ENCODE measurements at places on chromosomes 5 and 9. TPM values are rescaled to one million over a fixed set of nuclear protein-coding genes. Genes with fewer than 3 reads are reported as not detected.

DNA sequence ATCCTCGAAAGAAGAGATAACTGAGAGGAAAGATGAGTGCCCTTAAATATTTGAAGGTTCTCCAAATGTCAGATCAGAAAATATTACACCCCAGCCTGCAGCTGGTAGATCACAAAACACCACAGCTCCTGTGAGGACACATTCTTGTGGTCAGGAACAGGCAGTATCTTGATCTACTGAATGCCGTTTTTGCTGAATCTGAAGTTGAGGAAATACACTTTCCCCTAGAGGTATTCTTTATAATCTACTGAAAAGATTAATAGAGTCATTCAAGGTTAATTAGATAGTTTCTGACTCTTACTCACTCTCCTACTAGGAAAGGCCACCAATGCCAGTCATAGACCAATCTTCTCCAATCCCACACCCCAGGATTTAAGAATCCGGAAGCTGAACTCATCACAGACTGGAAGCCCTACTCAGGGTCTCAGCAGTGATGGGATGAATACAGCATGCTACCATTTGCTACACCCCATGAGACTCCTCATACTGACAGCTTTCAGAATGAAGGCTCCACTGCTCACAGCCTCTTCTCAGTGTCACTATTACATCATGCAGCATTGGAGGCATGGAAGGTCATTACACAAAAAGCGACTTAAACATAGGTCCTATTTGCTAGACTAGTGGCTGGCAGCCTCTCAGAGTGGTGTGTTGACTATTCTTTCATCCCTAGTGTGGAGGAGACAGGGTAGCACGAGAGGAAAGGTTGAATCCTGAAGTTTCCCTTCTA, 143.9 kb upstream of the SLC1A3 start:
- no peaks in the 10 kb centered on the region for H3K27me3 ChIP-seq
- no peak overlapping the region for H3K4me3 ChIP-seq
- H3K4me1 ChIP-seq, result no peaks in the 10 kb centered on the region
- no peaks in the 10 kb centered on the region for H3K36me3 ChIP-seq
- H3K27ac ChIP-seq, result no peak overlapping the region
- no peak for DNase-seq

GRCh38 chr5:96605144-96605837, 56.9 kb upstream of the CAST start:
- H3K27ac ChIP-seq, result no peak overlapping the region
- no peak for DNase-seq
- no peaks in the 10 kb centered on the region for H3K4me1 ChIP-seq

GRCh38 chr5:157108976-157109375, at the start of gene HAVCR2:
TSS of gene HAVCR2 (minus strand) at chr5:157109044. CDS start at chr5:157108983, 61 bp downstream.
- H3K27ac ChIP-seq, result no peak within 1 kb of the TSS
- no peaks in the 10 kb centered on the region for H3K36me3 ChIP-seq
- no peaks in the 10 kb centered on the region for H3K4me1 ChIP-seq
- H3K4me3 ChIP-seq, result no peak within 1 kb of the TSS

GRCh38 chr9:134406366-134407120, 80.3 kb downstream of the RXRA start:
- H3K36me3 ChIP-seq, result no peaks in the 10 kb centered on the region
- H3K4me1 ChIP-seq, result peaks cover 7% of the 10 kb centered on the region
- peak overlapping the region; percentile 12 for H3K4me3 ChIP-seq
- DNase-seq, result no peak

- H3K4me3 ChIP-seq, result no peak overlapping the region
- H3K36me3 ChIP-seq, result no peaks in the 10 kb centered on the region
- no peaks in the 10 kb centered on the region for H3K4me1 ChIP-seq
- DNase-seq, result no peak
- no peaks in the 10 kb centered on the region for H3K27me3 ChIP-seq
Observed at GRCh38 chr9:90000925-90001324, 396.1 kb downstream of the GADD45G start.

DNA sequence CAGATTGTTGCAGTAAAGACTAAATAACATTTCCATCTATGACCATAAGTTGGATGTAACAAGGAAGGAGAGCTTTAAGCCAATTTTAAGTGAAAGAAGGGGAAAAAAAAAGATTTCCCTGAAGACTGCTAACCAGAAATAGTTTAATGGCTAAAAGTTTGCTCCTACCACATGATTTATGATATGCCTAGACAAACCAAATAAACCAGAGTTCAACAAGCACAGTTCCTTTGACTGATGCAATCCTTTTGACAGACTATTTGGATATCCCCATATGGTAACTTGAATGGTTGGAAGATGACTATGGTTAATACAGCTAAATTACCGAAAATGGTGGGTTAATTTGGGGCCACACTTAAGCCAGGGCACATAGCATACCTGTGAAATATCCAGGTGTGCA, 338.5 kb downstream of the CETN3 start:
- no peaks in the 10 kb centered on the region for H3K36me3 ChIP-seq
- H3K27me3 ChIP-seq, result no peaks in the 10 kb centered on the region
- no peak for DNase-seq
- no peak overlapping the region for H3K27ac ChIP-seq
- no peaks in the 10 kb centered on the region for H3K4me1 ChIP-seq

DNA sequence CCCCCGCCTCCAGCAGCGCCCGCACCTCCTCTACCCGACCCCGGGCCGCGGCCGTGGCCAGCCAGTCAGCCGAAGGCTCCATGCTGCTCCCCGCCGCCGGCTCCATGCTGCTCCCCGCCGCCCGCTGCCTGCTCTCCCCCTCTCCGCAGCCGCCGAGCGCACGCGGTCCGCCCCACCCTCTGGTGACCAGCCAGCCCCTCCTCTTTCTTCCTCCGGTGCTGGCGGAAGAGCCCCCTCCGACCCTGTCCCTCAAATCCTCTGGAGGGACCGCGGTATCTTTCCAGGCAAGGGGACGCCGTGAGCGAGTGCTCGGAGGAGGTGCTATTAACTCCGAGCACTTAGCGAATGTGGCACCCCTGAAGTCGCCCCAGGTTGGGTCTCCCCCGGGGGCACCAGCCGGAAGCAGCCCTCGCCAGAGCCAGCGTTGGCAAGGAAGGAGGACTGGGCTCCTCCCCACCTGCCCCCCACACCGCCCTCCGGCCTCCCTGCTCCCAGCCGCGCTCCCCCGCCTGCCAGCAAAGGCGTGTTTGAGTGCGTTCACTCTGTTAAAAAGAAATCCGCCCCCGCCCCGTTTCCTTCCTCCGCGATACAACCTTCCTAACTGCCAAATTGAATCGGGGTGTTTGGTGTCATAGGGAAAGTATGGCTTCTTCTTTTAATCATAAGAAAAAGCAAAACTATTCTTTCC, 19.3 kb downstream of the CDKN2A start:
- DNase-seq, result no peak
- peaks cover 96% of the 10 kb centered on the region for H3K27me3 ChIP-seq
- H3K27ac ChIP-seq, result no peak overlapping the region
- H3K4me3 ChIP-seq, result peak overlapping the region; percentile 31

DNA sequence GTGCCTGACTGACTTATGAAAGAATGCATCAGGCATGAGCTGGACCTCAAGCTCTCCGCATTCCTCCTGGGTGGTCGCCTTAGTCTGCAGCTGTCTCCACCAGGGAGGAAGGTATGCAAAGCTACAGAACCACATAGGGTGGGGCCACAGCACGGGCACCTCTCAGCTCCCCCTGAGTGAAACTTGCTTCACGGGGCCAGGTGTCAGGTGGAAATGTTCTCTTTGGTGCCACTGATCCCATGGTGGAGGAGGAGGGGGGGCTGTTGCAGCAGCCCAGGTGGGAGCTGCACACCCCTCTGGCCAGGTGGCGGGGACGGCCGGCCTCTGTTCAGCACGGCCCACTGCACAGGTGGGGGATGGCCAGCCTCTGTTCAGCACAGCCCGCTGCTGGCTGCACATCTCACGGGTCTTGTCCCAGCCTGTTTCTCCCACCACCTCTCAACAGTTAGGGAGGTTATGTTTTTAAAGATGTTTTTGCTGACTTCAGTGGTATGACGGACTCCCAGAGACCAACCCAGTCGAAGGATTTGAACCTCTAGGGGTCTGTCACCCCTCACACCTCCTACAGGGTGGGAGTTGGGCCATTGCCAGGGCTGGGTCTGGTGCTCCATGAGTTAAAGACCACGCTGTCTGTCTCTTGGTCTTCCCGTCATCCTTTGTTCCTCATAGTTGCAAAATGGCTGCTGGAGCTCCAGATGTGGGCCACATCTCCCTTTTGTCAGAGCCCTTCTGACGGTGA, 34.3 kb downstream of the MRPL36 start:
- H3K36me3 ChIP-seq, result no peaks in the 10 kb centered on the region
- no peaks in the 10 kb centered on the region for H3K4me1 ChIP-seq
- H3K27ac ChIP-seq, result no peak overlapping the region
- DNase-seq, result peak; percentile 2

DNA sequence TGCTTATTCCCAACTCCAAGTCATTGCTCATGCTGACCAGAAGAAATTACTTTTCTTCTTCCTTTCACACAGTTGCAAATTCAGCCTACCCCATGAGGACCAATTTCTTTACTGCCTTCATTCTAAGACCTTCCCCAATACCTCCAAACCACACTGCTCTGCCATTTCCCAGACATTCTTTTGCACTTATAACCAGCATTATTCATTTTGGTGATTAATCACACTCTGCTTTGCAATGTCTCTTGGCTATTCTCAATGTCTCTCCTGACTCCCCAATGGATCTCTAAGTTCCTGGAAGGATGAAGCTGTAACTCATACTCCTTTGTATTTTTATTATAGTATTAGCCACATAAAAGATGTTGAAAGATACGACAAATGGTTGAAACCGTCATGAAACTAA, 105.7 kb upstream of the RANBP3L start:
- no peak for DNase-seq
- no peak overlapping the region for H3K27ac ChIP-seq
- H3K4me3 ChIP-seq, result no peak overlapping the region
- H3K27me3 ChIP-seq, result no peaks in the 10 kb centered on the region
- no peaks in the 10 kb centered on the region for H3K4me1 ChIP-seq

GRCh38 chr9:11735391-11735790, 957.8 kb upstream of the TYRP1 start:
- H3K27ac ChIP-seq, result no peak overlapping the region
- H3K27me3 ChIP-seq, result no peaks in the 10 kb centered on the region
- H3K36me3 ChIP-seq, result no peaks in the 10 kb centered on the region
- H3K4me3 ChIP-seq, result no peak overlapping the region
- no peaks in the 10 kb centered on the region for H3K4me1 ChIP-seq
- no peak for DNase-seq

DNA sequence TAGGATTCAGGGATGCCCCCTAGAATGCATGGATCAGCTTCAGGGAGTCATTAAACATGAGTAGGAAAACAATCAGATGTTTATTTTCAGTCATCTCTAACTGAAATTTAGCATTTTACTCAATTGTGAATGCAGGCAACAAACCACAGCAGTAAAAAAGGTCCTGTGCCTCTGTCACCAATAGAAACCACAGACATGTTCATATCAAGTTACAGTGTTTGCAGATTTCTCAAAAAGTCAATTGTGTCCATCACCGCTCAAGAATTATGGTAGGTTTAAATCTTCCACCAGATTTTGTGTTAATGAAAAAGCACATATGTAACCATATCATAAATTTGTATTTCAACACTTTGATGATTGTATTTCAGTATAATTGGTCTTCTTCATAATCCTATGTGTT, 68.4 kb upstream of the SLC1A1 start:
- no peak overlapping the region for H3K27ac ChIP-seq
- DNase-seq, result no peak
- no peak overlapping the region for H3K4me3 ChIP-seq
- H3K4me1 ChIP-seq, result no peaks in the 10 kb centered on the region

DNA sequence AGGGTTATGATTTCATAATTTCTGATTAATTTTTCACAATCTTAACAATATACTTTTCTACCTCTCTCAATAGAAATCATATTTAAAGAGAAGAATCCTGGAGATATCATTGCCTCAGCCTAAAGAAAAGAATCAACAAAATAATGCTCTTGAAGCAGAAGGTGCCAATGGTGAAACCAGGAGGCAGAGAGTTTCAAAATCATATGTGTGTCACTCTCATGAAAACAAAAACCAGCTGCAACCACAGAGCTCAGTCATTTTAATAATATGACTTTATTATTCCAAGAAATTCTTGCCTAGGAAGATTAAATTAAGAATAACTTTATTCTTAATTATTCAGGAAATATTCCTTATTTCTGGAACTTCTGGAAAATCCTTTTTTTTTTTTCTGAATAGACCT, 266.8 kb upstream of the ACTBL2 start:
- H3K27me3 ChIP-seq, result no peaks in the 10 kb centered on the region
- no peak overlapping the region for H3K4me3 ChIP-seq
- no peaks in the 10 kb centered on the region for H3K36me3 ChIP-seq
- no peak overlapping the region for H3K27ac ChIP-seq

Gene FBN2
- total RNA-seq, result 1.2 TPM

Gene NIM1K
- 0.79 TPM for total RNA-seq

Gene FOXD1
- total RNA-seq, result 0.28 TPM

Gene PPP2R2B
- not detected for total RNA-seq
